ENCODE measurements at places on chromosomes 6 and 20. TPM values are rescaled to one million over a fixed set of nuclear protein-coding genes. Genes with fewer than 3 reads are reported as not detected.

Gene ZSCAN23
- total RNA-seq = 22.6 TPM

Gene MUC22
- not detected for total RNA-seq

Gene STK4
- 36.3 TPM for total RNA-seq

Gene NUS1
- 29.7 TPM for total RNA-seq

Gene SPTLC3
- total RNA-seq = 42.7 TPM

Gene ZNF322
- 39.7 TPM for total RNA-seq

Gene YWHAB
- total RNA-seq = 125 TPM

- DNase-seq = no peak
Measured at GRCh38 chr20:33840160-33840559, 29.0 kb downstream of the CHMP4B start.

DNA sequence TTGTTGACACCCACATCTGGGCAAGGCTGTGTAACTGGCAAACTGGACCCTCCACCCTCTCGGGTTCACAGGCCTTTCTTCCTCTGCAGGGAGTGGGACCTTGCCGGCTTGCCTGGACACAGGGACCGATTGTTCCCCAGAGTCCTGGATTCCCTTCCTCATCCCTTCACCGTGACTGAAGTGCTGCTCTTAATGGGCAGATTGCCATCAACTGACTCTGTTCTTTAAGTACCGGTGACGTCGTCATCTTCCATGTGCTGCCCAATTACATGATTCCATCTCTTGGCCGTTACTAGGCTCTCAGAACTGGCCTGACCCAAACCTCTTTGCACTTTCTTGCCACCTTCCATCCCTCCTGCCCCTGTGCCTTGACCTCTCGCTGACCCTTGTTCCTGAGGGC, 85.4 kb downstream of the EYA4 start:
- no peak for DNase-seq

GRCh38 chr6:155062866-155063341, 67.8 kb downstream of the TIAM2 start:
- DNase-seq = no peak

DNA sequence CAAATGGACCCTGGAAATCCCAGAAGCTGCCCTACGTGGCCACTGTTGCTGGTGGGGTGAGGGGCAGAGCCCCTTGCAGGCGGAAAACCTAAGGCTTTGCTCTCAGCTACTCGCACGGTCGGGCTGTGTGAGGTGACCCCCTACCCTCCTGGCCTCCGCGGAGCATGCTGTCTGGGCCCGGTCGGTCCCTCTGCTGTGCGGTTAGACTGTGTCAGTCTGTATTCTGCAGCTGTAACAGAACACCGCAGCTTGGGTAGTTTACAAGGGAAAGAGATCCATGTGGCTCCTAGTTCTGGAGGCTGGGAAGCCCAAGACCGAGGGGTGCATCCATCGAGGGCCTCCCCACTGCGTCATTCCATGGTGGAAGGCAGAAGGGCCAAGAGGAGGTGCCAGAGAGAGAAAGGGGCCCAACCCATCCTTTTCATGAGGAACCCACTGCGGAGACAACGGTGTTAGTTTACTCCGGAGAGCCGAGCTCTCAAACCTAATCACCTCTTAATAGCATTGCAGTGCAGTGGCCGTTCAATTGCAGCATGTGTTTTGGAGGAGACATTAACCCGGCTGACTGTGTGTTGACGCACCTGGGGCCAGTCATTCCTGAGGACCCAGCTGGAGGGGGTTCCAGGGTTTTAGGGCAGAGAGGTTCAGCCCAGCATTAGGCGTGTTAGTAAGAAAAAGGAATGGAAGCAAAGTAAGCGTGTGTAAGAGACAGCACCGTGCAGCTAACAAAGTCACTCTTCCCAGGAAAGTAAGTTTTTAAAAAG, 18.3 kb downstream of the COL9A3 start:
- no peak for DNase-seq

- DNase-seq = no peak
Measured at GRCh38 chr20:63167026-63167917, 48.7 kb downstream of the YTHDF1 start.

DNA sequence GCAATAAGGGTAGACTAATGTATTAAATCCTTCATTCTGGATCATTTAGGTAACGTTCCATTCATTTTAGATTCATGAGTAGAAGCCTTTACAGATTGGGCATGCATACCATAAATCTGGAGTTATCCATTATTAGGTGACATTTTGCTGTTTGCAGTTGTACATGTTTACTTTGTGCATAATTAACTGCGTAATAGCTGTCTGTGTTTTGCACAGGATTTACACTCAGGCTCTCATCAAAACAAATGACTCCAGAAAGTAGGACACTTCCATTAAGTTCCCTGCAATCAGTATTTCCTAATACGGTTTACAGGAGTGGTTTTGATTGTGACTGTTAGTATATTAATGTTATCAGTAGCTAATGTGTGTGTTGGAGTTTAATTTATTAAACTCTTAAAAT, 997.4 kb downstream of the HACE1 start:
- DNase-seq = no peak

- DNase-seq = no peak
Measured at GRCh38 chr6:1786455-1787453, 177.0 kb downstream of the FOXC1 start.

DNA sequence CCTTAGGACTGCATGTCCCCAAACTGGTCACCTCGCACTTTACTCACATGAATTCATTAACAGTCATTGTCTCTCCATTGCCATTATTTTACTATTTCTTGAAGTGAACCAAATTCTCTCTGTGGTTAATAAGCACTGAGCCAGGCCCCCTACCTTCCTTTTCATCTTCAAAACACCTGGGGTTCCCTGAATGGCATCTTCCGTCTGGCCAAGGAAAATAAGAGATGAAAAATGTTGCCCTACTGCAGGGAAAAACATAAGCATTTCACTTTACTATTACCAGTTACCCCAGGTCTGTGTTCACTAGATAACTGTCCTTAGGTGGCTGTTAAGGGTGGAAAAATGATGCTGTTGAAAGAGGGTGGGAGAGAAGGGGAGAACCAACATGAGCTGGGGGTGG, 10.0 kb upstream of the NKX2-2 start:
- no peak for DNase-seq

- no peak for DNase-seq
Measured at GRCh38 chr20:11246251-11246775, 572.5 kb upstream of the JAG1 start.

DNA sequence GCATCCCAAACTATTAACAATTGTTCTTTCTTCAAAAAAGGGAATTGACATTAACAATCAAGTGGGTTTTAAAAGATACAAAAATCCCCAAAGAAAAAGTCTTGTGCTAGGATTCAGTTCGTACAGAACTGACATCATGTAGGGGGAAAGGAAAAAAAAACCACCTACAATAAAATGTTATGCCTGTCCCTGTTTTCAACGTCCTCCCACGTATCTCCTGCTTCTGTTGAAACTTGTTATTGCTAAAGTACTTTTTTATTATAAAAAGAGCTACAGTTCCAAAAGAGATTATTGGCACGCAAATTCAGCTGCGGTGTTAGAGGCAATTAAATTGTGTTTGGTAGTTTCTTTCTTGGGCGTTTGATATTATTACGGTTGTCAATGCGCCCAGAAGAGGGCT, 102.8 kb upstream of the PHACTR1 start:
- DNase-seq = no peak

GRCh38 chr6:143127941-143128680, 67.4 kb downstream of the AIG1 start:
- no peak for DNase-seq

DNA sequence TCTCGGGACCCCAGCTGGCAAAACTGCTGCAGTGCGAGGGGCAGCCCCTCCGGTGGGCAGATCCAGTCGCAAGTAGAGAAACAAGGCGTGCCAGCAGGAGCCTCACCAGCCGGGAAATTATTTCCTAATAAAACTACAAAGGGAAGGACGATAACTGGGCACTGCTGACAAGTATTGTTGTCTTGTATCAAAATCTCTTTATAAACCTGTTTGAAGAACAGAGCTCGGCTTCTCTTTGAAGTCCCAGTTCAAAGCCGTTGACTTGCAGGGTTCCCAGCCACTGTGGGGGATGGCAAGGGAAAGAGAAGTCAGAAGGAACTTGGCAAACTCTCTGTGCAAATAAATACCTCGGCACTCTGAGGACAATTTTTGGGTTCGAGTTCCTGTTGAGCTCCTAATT, 504.5 kb downstream of the CD83 start:
- DNase-seq = no peak

- no peak for DNase-seq
Measured at GRCh38 chr20:60361761-60362395, 403.7 kb downstream of the CDH26 start.

DNA sequence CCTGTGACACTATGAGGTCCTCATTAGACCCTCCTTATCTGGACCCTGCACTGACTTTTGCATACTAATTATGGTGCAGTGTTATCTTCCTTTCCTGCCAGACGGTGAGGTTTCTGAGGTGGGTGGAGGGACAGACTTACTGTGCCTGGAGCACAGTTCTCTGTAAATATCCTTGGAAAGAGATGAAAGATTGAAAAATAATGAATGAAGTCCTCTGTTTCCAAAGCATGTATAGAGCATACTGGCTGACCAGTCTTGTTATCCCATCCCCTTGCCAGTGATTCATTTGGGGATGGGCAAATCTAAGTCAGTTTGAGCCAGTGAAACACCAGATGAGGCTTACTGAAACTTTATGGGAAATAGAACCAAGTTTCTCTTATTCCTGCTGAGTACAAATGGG, 152.6 kb upstream of the HDDC2 start:
- DNase-seq = no peak

DNA sequence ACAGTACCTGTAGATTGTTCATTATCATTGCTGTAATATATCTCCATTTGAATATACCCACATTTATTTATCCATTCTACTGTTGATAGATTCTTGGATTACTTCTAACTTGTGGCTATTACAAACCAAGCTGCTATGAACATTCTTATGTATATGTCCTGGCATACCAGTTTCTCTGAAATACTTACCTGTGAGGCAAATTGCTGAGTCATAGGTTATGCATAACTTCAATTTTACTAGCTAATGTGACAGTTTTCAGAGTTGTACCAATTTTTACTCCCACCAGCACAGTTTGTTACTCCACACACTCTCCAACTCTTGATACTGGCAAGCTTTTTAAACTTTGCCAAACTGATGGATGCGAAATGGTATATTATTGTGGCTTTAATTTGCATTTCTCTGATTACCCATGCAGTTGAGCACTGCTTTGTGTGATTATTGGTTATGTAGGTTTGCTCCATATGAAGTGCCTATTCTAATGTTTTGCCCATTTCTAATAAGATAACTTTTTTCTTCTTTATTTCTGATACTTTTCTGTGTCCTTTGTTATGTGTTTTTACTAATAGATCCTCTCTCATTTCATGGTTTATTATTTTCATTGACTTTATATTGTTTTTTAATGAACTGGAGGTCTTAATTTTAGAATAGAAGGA, 62.8 kb upstream of the SDHAF4 start:
- no peak for DNase-seq

GRCh38 chr6:109715616-109716015, 24.5 kb downstream of the FIG4 start:
- DNase-seq = no peak

All from progenitor cell of endocrine pancreas (in vitro differentiated cells).